ENCODE measurements at places on chromosomes 7 and 10.

DNA sequence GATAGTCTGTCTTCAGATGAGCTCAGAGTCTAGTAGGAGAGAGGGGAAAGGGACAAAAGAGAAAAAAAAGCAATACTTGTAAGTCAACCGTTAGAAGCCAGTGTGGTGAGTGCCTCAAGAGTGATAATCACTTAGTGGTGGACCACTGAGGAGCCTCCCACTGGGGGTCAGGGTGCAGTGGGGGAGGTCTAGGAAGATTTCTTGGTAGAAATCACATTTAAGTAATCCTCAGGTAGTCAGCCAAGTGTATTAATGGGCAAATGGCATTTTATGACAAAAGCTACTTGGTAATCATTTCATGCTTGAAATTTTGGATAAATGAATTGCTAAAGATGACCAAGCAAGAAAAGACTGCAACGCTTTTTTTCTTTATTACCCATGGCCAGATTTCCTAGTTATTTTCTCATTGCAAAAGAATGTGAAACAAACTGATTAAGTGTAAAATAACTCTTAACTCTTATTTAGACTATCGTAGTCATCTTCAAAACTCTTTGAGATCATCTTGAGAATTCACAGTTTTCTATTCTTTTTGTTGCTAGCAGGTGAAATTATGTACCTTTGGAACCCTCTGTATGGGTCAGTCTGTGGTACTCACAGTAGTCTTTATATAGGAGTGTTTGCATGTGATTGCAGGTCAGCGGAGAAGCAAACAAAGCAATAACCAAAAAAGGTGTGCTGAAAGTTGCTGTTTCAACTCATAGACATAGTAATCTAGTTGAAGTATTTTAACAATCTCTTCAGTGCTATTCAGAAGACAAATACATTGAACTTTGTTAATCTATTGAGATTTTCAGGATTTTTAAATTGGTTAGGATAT, 63.9 kb downstream of the PPP1R9A start:
- DNase-seq, result no peak
- peaks cover 8% of the 10 kb centered on the region for H3K4me1 ChIP-seq
- no peak overlapping the region for H3K4me3 ChIP-seq
- no peaks in the 10 kb centered on the region for H3K36me3 ChIP-seq
- no peak overlapping the region for H3K27ac ChIP-seq
- H3K27me3 ChIP-seq, result no peaks in the 10 kb centered on the region

DNA sequence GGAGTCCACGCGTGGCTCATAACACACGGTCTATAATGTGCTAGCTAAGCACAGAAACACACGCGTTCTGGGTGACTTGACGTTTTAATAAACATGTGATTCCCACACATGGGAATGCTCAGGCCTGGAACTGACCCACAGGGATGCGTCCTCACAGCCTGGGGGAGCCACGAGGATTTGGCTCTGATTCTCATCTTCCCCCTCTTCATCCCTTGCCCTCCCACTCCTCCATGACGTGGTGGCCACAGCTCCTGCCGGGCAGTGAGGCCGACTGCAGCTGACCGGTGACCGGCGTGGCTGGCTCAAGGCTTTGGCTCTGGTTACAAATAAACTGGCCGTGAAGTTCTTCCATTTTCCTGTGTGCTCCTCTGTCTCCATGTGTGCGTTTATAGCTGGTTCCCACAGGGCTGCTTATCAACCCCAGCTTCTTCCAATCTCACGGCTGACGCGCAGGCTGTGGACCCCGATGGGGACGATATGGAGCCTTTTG, 40.9 kb upstream of the KLF6 start:
- no peak overlapping the region for H3K27ac ChIP-seq
- H3K36me3 ChIP-seq, result no peaks in the 10 kb centered on the region
- H3K4me1 ChIP-seq, result peaks cover 42% of the 10 kb centered on the region
- no peak overlapping the region for H3K4me3 ChIP-seq

DNA sequence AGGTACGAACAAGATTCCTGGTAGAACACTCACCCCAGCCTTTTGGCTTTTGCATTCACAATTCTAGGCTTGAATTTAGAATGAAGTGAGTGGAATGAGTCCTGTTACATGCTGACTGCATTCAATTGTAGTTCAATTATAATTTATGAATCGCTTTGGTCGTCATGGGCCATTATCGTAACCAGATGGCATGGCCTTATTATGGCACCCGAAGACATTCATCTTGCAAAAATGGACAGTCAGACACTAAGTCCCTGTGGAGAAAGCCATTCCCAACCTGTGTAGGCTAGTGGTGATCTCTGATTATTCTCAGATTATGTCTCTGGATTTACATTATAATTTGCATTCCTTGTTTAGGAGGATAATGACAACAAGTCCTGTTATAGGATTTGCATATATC, 292.4 kb upstream of the NPSR1 start:
- H3K27me3 ChIP-seq, result no peaks in the 10 kb centered on the region
- no peak for DNase-seq
- no peaks in the 10 kb centered on the region for H3K36me3 ChIP-seq
- H3K4me3 ChIP-seq, result no peak overlapping the region
- no peaks in the 10 kb centered on the region for H3K4me1 ChIP-seq
- H3K27ac ChIP-seq, result no peak overlapping the region

DNA sequence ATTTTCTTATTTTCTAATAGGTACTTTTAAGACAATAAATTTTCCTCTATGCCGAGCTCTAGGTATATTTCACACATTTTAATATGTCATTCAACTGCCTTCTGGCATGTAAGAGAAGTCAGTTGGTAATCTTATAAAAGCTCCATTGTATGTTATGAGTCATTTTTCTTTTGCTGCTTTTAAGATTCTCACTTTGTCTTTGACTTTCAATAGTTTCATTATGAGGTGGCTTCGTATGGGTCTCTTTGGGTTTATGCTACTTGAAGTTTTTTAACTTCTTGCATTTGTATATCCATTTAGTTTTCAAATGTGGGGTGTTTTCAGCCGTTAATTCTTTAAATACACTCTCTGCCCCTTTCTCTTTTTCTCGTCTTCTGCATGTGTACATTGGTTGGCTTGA, 80.5 kb downstream of the ABCA13 start:
- peaks cover 10% of the 10 kb centered on the region for H3K27me3 ChIP-seq
- H3K4me3 ChIP-seq, result no peak overlapping the region

- no peak for DNase-seq
- no peak overlapping the region for H3K27ac ChIP-seq
- no peaks in the 10 kb centered on the region for H3K36me3 ChIP-seq
- no peak overlapping the region for H3K4me3 ChIP-seq
Observed at GRCh38 chr7:12233175-12233574, 22.1 kb downstream of the TMEM106B start.

GRCh38 chr10:70265032-70265689, 18.6 kb downstream of the NPFFR1 start:
- DNase-seq, result peak; percentile 64
- no peak overlapping the region for H3K4me3 ChIP-seq
- no peaks in the 10 kb centered on the region for H3K27me3 ChIP-seq
- no peak overlapping the region for H3K27ac ChIP-seq
- H3K4me1 ChIP-seq, result peaks cover 5% of the 10 kb centered on the region

DNA sequence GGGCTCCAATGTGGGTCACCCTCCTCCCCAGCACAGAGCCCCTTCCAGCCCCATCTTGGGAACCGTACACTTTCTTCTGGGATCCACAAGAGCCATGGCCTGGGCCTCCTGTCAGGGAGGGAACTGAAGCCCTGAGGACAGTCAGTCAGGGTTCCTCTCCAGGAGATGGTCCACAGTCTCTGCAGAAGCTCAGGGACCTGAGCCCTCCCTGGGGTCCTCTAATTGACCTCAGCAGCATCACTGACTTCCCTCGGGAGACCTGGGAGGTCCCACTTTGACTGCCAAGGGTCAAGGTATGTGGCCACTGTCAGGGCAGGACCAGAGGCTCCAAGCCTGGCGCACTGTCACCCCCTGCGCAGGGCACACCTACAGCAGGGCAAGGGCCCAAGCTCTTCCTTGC, 32.3 kb downstream of the NOD1 start:
- no peak overlapping the region for H3K27ac ChIP-seq
- H3K27me3 ChIP-seq, result no peaks in the 10 kb centered on the region
- H3K4me1 ChIP-seq, result no peaks in the 10 kb centered on the region
- H3K36me3 ChIP-seq, result no peaks in the 10 kb centered on the region
- no peak overlapping the region for H3K4me3 ChIP-seq
- DNase-seq, result no peak

DNA sequence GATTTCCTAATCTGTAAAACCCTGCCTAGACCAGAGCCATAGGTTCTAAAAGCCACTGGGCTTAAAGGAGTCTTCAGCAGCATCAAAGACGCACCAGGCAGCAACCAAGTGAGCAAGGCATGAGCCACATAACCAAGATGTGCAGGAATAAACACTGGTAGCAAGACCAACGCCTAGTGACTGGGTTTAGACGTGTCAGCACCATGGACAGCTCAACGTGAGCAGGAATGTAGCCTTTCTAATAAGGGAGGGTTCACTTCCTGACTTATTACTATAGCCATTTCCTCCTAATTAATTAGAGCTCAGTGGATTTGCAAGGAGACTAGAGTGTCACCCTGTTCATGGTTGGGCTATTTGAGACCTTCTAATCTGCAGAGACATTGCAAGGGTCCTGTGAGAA, 223.7 kb downstream of the LHFPL3 start:
- no peak overlapping the region for H3K27ac ChIP-seq
- no peaks in the 10 kb centered on the region for H3K27me3 ChIP-seq
- H3K36me3 ChIP-seq, result no peaks in the 10 kb centered on the region
- peak; percentile 2 for DNase-seq
- no peaks in the 10 kb centered on the region for H3K4me1 ChIP-seq
- H3K4me3 ChIP-seq, result no peak overlapping the region

All from HCT116 (cell line).